Cardiac fibroblast (primary cell): ENCODE measurements at places on chromosomes 3 and 15.

GRCh38 chr15:84079885-84080777 is 155.4 kb upstream of the GOLGA6L4 start:
- DNase-seq: peak; percentile 25

DNA sequence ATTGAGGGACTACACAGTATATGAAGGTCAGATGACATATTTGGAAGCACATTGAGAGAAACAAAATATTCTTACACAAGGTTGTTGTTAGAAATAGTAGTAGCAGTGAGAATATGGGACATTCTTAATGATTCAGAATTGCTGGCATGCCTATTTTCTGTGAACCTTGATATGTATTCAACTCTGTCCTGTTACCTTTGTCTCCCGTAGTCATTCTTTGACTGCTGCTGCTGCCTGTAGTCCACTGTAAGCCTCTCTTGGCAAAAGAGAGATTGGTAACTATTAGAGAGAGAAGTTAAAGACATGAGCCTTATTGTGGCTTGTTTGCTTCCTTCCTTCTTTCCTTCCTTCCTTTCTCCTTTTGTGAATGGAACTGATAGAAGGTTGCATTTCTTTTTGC is 64.5 kb downstream of the TCF12 start:
- no peak for DNase-seq

DNA sequence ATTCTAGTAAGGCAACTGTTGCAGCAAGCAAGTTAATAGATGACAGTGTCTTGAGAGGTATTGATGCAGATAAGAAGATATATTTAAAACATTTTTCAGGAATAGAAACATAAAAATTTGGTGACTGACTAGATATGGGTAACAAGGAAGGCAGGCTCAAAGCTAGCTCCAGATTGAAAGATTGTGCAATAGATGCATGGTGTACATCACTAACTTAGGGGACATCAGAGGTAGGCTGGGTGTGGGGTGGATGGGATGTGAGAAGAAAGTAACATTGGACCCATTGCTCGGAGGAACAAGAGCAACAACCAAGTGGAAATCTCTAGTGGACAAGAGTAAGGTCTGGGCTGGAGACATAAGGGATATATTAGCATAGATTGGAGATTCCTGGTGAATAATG is 306.9 kb downstream of the MCTP2 start:
- DNase-seq: no peak

DNA sequence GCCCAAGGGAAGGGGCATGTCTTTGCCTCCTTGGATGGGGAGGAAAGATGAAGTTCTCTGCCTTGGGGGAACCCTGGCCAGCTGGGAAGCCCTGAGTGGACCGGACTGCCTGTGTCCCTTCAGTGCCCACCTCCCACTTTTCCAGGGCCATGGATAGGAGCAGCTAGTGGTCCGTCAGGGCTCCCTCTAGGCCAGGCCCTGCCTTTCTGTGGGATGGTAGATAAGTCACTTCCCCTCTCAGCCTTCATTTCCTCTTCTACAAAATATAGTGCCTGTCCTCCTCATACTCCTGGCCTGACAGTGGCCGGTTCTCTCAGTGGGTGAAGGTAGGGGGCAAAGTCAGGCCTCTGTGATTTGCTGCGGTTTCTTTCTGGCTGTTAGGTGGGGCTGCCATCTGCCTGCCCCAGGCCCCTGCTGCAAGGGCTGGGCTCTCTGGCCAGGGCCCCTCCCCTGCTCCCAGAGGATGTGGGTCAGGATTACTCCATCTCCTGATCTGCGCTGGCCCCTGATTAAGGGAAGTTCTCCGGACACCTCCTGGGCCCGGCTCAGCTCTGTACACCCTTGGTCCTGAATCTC is 1.4 kb downstream of the PLEKHO2 start:
- peak; percentile 69 for DNase-seq

- DNase-seq: peak; percentile 0
These were observed 131.3 kb upstream of the SNRPN start for GRCh38 chr15:24823473-24823872.
